ENCODE measurements at places on chromosomes 1 and 21. TPM values are rescaled to one million over a fixed set of nuclear protein-coding genes. Genes with fewer than 3 reads are reported as not detected.

KRTAP19-1 gene
- total RNA-seq, result not detected

DNA sequence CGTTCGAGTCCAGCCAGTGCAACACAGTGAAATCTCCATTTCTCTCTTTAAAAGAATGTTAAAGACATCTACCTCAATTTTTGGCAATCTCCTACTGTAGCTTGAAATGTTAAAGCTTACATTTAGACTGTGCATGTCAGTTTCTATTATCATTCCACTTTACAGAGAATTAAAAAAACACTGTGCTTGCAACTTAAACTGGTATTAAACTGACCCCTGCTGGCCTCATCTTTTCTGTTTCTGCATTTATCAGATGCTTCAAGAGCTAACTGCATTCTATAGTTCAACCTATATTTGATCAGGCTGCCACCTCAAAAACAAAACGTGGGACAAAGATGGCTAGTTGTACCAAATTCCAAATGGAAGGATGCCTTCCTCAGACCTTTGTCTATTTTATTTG, 226.5 kb downstream of the SMYD3 start:
- DNase-seq, result no peak

LCE1F gene
- total RNA-seq, result not detected

DNA sequence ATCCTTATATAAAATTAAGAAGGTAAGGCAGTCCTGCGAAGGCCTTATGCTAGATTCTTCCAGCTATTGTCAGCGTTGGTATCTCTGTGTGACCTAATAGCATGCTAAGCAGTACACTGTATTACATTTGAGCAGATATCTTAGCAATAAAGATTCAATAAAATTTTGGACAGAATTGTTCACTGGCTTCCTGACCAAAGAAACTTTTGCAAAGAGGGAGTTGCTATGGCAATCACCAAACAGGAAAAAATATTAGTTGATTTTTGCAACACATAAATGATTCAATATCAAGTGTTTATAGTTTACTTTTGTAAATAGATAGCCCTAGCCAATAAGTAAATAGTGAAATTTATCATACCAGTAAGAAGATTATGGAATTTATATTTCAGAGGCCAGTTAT, 31.0 kb upstream of the PLEKHO1 start:
- no peak for DNase-seq

GRCh38 chr1:87464022-87464490, 135.4 kb downstream of the LMO4 start:
- DNase-seq, result no peak

Measured in H1 (cell line).